ENCODE measurements at places on chromosomes 6 and 20.

GRCh38 chr20:9590189-9590588, 75.8 kb downstream of the LAMP5 start:
- DNase-seq, result no peak

- DNase-seq, result no peak
Observed at GRCh38 chr6:39790772-39791171, 1.4 kb upstream of the DAAM2 start.

- no peak for DNase-seq
Observed at GRCh38 chr6:77930382-77930781, 277.5 kb downstream of the MEI4 start.

GRCh38 chr6:147033267-147033666, 170.9 kb upstream of the STXBP5 start:
- DNase-seq, result no peak

DNA sequence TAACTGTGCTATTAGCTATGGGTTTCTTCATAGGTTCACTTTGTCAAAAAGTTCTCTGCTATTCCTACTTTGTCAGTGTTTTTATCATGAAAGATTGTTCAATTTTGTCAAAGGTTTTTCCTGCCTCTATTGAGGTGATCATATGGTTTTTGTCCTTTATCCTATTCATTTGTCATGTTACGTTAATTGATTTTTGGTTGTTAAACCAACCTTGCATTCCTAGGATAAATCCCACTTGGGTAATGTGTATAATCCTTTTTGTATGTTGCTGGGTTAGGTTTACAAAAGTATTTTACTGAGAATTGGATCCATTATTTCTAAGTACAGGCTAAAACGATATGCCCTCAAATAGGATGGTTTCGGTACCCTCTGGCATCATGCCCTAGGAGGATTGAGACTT, 5.0 kb downstream of the PHACTR2 start:
- no peak for DNase-seq

Measured in CD4-positive, alpha-beta T cell treated with Interferon gamma for 1 hour (primary cell).